ENCODE measurements at places on chromosomes 3 and 15.

GRCh38 chr15:63135804-63136203, 14.1 kb downstream of the LACTB start:
- no peak for DNase-seq

DNA sequence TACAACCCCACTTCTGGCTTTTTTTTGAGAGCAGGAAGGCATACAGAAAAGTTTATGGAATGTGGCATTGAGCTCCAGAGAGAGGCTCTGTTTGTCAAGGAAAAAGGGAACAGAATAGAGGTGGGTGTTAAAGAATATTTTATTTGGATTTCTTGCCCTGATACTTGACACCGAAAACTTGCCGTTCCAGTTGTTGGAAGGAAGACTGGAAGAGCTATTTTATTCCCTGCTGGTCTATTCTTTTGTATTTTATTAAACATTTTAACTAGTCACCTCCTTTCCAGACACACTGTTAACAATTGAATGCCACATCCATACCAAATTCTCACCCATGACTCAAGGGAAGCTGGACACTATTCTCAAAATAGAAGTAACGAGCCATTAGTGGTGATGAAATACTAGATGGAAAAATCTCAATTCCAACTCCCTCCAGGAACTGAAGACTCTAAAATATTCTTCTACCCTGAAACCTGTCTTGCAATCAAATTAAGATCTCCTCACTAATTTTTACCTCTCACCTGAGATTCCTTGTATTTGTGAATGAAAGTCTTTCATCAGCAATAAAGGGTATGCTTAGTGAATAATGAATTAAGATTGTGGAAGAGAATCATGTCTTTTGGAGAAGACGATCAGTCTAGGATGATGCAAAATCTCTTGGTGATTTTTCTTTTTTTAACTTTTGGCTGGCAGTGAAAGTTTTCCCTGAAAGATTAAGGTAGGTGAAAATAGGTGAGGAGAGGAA, 28.5 kb downstream of the GREM1 start:
- no peak for DNase-seq

DNA sequence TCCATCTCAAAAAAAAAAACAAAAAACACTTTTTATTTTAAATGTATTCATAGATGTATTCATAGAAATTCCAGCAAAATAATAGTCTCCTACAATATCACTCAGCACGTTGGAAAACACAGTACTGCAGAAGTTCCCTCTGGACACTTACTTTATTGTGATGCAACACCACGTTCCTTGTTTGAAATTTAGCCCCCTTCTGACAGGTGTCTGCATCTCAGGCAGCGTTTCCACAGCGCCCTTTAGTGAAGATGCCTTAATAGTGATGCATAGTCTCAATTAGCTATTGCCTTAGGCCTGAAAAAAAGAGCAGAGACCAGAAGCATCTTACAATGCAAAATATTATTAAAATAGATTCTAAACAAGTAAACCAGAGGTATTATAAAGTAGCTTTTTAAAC, 20.3 kb downstream of the IL12A start:
- no peak for DNase-seq

GRCh38 chr15:80950291-80951078, 39.1 kb downstream of the MESD start:
- no peak for DNase-seq

DNA sequence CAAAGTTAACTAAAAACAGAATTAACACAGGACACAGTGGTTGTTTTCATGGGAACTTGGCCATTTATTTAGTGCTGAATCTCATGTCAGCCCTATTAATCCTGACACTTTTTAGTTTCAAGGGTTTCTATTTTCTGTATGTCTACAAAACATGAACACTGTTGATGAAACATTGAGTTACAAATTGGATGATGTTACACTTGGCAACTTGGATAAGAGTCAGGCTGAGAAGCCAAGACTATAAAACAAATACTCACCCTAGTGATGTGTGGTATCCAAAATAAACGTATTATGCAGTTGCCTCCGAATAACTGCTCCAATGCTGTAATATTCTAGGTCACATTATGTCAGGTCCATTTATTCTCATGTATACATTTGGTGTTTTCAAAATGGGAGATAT, 349.6 kb downstream of the ZIC1 start:
- DNase-seq, result no peak

DNA sequence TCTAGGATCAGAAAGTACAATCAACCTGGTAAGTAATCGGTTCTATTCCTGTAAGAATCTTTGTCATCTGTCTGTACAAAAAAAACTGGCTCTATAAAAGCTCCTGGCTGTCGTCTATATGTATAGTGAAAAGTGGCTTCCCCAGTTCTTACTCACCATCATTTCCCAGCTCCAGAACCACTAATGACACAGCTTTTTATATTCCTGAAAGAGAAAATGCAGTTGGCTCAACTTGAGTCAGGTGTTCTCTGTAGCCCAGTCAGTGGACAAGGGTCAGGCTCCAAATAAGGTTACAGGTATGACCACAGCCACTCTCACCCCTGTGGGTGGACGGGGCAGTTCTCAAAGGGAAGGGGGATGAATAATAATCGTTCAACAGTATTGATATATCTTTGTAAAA, 85.1 kb downstream of the AP4E1 start:
- no peak for DNase-seq

GRCh38 chr15:43241100-43241499, 20.3 kb upstream of the EPB42 start:
- no peak for DNase-seq

GRCh38 chr3:53166781-53167291, 5.8 kb downstream of the PRKCD start:
- peak; percentile 72 for DNase-seq

DNA sequence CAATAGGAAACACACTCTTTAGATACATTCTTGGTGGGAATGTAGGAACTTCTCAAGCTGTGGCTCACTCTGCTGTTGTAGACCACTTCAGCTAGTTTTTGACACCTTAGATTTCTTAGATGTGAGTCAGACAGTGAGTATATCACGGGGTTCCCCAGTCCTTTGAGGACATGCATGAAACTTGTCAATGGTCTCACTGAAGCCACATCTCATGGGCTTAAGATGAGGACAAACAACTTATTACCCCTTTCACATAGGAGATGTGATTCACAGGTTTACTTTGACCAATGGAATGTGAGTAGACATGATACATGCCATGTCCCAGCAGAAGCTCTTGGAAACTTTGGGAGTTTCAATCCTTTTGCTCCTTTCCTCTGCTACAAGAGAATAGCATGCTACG, 325.5 kb downstream of the CHST2 start:
- no peak for DNase-seq

DNA sequence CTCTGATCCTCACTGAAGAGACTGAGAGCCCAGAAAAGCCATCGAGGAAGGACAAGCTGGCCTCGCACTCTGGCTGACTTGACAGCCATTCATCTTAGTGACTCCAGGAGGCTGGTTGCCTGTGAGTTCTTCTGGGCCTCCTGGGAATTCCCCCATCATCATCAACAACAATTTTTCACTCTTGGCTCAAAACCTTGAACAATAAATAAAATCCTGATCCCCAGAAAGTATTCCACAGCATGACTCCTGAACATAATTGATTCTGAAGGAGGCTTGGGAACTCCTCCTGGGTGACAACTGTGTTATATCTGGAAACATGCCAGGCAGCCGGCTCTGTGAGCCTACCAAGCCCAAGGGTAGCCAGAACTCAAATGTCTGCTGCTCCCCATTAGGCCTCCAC, 188.6 kb downstream of the SHQ1 start:
- DNase-seq, result no peak

- no peak for DNase-seq
These were observed 72.1 kb downstream of the OTOL1 start for GRCh38 chr3:161568671-161569070.

GRCh38 chr3:71069797-71070196, 513.7 kb downstream of the FOXP1 start:
- peak; percentile 48 for DNase-seq

DNA sequence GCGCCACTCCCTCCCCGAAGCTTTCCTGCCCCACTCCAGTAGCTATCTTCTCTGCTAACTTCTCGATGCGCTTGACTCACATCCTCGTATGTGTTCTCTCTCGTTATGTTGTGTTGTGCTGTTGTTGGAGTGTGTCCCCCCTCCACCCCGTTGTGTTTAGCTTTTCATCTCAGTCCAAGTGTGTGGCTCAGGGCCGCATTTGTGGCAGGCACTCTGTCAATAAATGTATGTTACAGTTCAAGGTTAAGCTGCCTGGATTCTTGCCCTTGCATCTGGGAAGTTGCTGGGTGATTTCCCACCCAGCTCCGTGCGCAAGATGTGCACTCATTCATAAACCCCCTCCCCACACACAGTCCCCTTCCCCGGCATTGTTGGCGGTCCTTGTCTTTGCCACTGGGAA, 71.9 kb downstream of the PGPEP1L start:
- DNase-seq, result no peak

DNA sequence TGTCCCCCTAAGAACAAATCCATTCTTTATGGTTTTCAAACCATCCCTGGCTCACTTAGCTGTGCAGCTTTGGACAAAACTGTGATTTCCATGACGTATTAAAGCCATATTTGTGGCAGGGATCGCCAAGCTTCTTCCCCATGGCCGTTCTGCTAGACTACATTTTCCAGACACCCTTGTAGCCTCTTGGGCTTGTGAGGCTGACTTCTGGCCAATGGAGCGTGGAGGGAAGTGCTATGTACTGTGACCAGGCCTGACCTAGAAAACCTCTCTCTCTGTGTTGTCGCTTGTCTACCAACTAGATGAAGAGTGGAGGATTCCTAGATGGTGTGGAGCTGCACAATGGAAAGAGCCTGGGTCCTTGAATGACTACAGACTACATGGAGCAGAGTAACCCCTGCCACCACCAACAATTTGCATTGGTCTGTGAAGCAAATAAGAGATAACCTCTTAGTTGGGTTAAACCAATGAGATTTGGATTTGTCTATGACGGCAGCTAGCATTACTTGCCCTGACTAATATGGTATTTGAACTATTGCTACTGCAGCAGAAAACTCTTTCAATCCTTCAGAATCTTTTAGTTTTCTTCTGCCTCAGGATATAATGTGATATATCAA, 22.1 kb upstream of the MGLL start:
- no peak for DNase-seq

DNA sequence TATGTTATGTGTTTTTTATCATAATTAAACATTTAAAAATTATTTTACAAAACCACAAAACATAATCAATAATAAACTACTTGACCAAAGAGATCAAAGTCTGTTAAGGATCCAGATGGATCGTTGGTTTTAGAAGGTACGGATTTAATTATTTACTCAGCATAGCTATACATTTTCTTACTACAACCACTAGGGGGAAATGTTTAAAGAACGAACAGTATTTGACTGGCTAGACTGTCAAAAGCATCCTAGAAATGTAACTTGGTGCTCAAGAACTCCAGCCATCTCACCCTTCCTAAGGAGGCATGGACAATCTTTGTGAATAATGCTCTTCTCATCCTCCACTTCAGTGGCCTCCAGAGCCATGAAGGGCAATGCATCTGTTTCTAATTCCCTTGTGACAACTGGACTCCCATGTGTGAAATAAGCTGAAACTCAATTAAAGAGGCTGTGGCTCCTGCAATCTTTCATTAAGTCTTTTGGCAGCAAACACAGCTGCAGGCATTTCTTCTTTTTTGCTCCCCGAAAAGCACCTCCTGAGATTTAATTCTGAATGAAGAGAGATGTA, 94.7 kb upstream of the TUSC7 start:
- DNase-seq, result no peak

GRCh38 chr3:172987273-172987672, 153.8 kb downstream of the SPATA16 start:
- no peak for DNase-seq

DNA sequence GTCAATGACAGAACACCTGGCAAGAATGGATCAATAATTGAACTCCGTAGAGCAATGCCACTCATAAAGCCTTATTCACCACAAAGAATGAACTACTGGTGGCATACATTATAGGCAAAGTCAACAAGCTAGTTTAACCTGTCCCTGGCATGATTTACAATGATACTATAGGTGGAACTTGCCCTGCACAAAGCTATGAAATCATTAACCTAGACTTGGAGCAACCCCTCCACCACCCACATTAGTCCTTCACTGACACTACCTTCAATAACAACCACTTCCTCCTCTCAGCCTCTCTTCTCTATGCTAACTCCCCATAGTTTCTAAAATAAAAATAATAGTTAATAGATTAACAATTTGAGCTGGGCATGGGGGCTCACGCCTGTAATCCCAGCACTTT, 54.4 kb downstream of the ACAP2 start:
- no peak for DNase-seq

DNA sequence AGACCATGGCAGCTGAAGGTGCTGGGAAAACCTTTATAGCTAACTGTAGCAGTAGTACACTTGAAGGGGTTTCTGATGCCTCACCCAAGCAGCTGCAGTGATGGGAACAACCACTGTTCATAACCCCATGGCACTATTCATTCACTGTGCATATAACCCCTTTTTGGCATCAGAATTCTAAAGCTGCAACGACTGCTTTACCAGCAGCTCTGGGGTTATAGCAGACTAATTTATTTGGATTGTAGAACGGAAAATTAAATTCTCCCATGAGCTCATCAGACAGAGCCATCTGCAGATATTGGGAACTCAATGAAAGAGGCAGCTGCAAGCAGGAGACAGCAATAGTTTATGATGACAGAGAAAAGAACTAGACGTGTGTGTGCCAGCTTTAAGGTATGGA, 28.6 kb downstream of the TFDP2 start:
- DNase-seq, result no peak

DNA sequence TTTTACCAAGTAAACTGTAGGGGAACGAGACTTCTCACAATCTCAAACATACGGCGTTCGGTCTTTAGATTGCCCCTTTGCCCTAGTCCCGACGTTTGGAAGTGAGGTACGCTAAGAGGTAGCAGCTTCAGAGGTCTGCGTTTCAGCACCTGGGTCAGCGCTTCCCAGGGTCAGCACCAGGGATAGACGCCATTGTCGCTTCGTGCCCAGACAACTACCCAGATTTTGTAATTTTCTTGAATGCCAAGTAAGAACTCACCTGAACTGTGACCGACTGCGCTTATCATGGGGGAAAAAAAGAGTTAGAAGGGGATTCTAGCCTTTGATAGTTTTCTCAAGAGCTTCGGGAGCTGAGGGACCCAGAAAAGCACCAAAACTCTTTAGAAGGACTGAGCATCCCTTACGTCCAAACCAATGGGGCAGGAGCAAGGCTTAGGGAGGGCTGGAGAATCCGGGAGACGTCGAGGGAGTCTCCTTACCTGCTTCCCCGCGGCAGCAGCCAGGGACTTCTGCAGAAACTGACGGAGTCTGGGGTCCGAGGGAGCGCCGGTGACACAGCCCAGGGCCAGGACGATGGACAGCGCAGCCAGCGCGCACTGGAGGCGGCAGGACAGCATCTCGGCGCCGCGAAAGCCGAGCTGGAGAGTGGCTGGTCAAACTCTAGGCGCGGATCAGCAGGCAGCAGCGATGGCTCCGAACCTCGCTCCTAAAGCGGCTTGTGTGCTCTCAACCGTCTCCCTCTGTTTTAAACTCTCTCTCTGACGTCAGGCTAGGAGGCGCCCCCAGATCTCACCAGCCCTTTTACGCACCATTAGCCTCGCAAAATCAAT, at the start of gene SST:
Gene SST (minus strand): TSS at position 720 of the 830 bp plus-strand sequence. CDS start 103 bp downstream, at position 617.
- no peak for DNase-seq

GRCh38 chr3:181327349-181327748, 337.8 kb upstream of the DNAJC19 start:
- DNase-seq, result no peak
